GM06990 (cell line): ENCODE measurements at places on chromosomes 2 and 18.

GRCh38 chr2:3500326-3500899 is 18.9 kb downstream of the ADI1 start:
- no peak for DNase-seq

- no peak for DNase-seq
Measured at GRCh38 chr2:230430957-230431910, 15.2 kb downstream of the SP100 start.

GRCh38 chr2:33804155-33804554 is 205.1 kb upstream of the FAM98A start:
- no peak for DNase-seq

GRCh38 chr2:41936771-41937463 is 110.9 kb upstream of the PKDCC start:
- no peak for DNase-seq
